ENCODE measurements at places on chromosomes 1 and 21.

DNA sequence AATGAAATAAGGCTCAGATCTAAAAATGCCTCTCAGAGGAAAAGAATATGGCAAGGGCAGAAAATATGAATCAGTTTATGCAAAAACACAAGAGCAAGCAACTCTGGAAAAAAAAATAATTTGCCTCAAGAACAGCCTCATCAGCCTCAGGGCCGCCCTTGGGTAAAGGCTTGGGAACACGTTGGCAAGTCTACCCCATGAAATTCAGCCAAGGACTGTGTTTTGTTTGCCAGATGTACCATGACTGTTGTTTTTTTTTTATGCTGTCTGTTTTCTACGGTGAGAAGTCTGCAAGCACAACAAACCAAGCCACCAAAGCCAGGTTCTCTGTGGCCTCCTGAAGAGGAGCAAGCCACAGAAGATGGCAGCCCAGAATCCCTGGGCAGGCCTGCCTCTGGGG is 18.0 kb downstream of the HHIPL2 start:
- no peak for ATAC-seq

GRCh38 chr21:45257673-45258341 is 29.9 kb downstream of the POFUT2 start:
- ATAC-seq: no peak

- ATAC-seq: no peak
These were observed 6.3 kb downstream of the MORN1 start for GRCh38 chr1:2384941-2385481.

DNA sequence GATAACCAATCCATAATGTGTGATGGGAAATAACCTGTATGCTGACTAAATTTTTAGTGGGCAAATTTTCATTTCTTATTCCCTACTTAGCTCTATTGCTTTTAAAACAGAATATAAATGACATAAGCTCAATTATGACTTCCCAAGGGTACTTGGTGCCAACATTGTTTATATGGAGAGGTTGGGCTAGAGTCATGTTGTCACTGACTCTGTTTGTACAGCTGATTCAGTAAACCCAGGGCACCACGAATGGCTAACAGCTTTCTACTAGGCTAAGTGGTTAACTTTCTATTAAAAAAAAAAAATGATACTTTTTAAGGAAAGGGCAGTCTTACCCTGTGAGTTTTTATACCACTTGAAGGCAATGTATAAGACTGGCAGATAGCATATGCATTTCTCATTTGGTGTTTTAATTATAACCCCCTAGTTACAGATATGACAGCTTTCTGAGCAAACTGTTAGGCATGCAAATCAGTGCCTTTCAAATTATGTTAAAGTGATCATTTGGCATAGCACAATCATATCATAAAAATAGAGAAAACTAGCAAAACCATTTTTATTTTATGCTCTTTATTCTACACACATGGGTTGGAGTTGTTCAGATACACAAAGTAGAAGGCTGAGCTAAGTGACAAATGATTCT is 147.1 kb downstream of the DNM3 start:
- no peak for ATAC-seq

GRCh38 chr1:53583021-53583867 is 124.0 kb downstream of the DMRTB1 start:
- ATAC-seq: no peak

- ATAC-seq: no peak
These were observed 18.0 kb downstream of the MEGF6 start for GRCh38 chr1:3593334-3593733.

DNA sequence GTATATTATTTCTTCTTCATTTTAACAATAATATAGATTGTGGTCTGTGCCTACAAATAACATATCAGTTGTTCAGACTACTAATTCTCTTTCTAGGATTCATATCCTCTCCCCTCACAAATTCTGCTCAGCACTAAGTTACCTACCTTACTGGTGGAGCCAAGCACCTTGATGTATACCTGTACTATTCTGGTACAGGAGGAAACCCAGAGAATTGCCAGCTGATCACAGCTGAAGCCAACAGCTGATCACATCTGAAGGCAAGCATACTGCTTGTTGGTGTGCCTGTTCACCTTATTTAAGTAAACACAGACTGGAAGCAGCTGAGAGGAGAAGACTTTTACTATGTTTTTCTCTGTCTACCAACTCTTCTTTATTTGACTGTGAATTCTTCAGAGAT is 101.8 kb downstream of the PBX1 start:
- no peak for ATAC-seq

- no peak for ATAC-seq
These were observed 634 bp downstream of the ALG14 start for GRCh38 chr1:95072117-95072516.

DNA sequence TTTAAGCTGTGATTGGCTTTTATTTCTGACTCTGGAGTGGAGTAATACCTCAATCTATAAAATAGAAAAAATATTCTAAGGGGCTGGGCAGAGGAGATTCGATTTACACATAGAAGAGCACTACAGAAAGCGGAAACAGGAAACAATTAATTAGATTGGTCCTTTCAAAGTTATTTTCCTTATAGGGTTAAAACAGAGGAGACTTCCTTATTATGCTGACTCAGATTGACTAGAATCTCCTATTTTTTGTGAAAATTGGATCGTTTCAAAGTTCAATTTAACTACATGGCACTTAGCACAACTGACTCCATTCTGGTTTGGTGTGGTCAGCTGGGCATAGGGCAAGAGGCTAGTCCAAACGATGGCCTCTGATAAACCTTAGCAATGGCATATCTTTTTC is 48.3 kb upstream of the NCAM2 start:
- ATAC-seq: no peak

- peak; percentile 49 for ATAC-seq
These were observed 11.3 kb downstream of the FAM20B start for GRCh38 chr1:179036844-179037465.

DNA sequence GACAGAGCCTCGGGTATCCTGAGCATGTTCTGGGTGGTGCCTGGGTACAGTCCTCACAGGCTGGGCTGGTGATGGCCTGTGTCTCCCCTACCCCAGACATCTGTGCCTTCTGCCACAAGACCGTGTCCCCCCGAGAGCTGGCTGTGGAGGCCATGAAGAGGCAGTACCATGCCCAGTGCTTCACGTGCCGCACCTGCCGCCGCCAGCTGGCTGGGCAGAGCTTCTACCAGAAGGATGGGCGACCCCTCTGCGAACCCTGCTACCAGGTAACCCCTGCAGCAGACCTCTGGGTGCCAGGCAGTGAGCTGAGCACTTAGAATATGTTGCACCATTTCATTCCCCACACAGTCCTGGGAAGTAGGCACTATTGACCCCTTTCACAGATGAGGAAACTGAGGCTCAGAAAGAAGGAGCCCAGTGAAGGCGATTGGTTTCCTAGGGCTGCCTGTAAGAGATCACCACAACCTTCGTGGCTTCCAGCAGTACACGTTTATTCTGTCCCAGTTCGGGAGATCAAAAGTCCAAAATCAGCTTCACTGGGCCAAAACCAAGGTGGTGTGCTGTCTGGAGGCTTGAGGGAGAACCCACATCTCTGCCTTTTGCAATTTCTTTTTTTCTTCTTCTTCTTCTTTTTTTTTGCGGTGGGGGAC is 11.8 kb downstream of the FBLIM1 start:
- no peak for ATAC-seq

DNA sequence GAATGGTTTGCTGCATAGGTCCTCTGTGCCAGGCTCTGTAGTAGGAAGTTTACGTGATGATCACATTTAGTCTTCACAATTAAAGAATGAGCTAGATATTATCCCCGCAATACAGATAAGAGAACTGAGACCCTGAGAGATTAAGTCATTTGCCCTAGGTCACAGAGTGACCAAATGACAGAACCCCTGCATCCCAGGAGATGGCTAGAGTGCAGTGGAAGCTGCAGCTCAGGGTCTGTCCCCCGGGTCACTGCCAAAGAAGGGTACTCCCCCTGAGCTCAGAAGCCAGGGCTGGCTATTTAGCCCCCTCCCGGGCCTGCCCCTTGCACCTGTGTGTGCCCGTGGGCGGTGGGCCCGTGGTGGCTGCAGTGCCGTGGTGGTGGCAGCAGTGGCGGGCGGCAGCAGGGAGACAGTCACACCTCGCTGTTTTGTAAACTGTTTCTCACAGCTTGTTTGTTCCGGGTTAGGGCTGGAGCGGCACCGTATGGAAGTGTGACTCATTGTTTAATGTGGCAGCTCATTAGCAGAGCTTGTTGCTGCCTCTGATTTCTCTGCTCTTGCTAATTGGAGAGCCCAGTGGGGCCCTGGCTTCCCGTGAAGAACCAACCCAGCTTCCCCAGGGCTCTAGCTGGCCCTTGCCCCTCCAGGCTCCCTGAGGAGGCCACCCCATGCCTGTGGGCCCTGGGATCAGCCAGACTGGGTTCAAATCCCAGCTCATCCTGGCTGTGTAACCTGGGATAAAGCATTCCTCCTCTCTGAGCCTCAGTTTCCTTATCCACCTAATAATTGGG is 19.3 kb upstream of the FOXO6 start:
- no peak for ATAC-seq

- no peak for ATAC-seq
These were observed 163.1 kb downstream of the PGBD5 start for GRCh38 chr1:230262867-230263567.

DNA sequence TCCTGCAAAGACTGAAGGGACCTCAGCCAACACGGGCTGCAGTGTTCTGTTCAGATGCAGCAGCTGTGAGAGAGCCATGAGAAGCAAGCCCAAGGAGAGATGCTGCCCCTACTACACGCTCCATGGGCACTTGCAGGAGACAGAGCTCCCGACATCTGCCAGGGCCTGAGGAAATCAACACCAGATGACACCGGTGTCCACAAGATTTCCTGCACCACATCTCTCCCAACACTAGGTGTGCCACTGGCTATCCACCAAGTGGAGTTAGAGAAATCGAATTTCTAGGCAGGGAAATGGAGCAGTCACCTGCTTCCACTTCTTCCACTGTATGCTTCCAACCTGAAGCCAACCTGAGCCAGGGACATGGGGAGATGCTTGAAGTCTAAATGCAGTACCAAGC is 445.3 kb downstream of the RWDD3 start:
- peak; percentile 12 for ATAC-seq

Measured in stimulated activated memory B cell treated with anti-CD40 and anti-IgM and Interleukin-4, amounts not matched to agents 10 μg/mL and 1 μg/mL and 100 μg/mL, for 72 hours (primary cell).